ENCODE measurements at places on chromosomes 11 and 22.

DNA sequence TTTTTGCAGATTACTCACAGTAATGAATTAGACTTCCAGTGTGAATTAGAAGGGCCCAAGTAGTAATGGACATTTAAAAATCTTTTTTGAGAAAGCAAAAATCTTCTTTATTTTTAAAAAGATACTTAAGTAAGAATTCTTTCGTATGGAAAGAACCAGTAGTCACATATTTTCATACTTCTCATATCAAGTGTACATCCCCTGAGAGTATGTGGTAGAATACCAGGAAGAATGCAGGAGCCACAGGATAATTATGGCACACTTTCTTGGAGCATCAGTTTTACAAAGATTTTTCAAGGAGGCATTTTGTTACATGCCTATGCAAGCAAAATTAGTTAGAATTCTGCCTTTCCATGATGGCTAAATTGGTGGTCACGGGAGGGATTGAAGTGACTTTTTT lies 28.1 kb downstream of the POLD3 start:
- DNase-seq, result no peak

GRCh38 chr11:12246989-12247388 lies 130.4 kb upstream of the PARVA start:
- no peak for DNase-seq

GRCh38 chr11:121793916-121794315 lies 322.1 kb downstream of the BLID start:
- no peak for DNase-seq

DNA sequence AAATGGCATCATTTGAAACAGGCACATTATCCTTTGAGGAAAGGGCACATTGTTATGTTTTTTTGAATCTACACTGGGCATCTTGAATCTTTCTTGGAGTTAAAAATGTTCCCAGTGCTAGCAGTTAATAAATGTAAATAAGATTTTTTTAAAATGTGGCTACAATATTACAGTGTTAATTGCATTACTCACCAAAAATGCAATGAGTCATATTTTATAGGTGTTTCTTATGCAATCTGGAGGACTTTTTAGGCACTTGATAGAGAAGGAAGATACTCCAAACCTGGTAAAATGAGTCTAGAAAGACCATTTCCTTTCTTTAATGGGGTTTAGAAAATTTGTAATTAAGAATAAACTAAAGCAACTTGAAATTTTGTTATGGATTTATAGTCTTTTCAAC lies 238.0 kb downstream of the METTL15 start:
- no peak for DNase-seq

DNA sequence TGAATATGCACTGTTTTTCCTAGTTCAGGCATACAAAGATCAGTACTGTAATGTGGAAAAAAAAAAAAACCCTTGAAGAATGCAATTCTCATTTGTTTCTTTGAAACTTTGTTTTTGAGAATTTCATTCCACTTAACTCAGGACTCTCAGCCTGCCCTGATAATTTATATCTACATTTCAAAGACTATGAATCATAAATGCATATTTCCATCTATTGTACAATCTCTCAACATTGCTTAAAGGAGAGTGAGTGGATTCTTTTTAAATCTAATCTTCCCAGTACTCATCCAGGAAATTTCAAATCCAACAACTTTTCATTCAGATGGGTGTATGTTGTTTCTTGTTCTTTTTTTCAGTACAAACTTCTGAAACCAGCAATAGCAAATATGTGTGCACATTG lies 322.2 kb upstream of the DDI1 start:
- DNase-seq, result no peak

GRCh38 chr11:62024936-62025486 lies 57.6 kb upstream of the FTH1 start:
- no peak for DNase-seq

Data from stimulated activated CD8-positive, alpha-beta memory T cell treated with anti-CD3 and anti-CD28 coated beads, Interleukin-7, amount 100 ng/mL, for 1 hour (primary cell).